ENCODE measurements at places on chromosomes 2 and 18. TPM values are rescaled to one million over a fixed set of nuclear protein-coding genes. Genes with fewer than 3 reads are reported as not detected.
A peak's percentile ranks its signal among the peaks of the same experiment; 100 is the strongest.

DNA sequence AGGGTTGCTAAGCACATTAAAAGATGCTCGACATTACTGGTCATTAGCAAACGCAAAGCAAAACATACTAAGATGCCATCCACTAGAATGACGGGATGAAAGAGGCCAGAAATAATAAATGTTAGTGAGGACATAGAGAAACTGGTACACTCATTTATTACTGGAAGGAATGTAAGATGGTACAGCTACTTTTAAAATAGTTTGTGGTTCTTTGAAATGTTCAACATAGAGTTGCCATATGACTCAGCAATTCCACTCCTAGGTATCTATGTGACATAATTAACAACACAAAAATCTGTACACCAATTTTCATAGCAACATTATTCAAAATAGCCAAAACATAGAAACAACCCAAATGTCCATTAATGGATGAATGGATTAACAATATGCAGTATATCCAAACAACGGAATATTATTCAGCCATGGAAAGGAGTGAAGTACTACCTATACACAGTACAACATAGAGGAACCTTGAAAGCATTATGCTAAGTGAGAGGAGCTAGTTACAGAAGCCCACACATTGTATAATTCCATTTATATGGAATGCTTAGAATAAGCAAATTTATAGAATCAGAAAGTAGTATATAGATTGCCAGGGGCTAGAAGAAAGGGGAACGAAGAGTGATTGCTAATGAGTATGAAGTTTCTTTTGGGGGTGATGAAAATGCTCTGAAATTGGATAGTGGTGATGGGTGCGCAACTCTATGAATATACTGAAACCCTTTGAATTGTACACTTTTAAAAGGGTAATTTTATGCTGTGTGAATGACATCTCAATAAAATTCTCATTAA, 61.9 kb upstream of the IL1R1 start:
- DNase-seq, result no peak

UBXN2A gene
- total RNA-seq, result 14.3 TPM

DNA sequence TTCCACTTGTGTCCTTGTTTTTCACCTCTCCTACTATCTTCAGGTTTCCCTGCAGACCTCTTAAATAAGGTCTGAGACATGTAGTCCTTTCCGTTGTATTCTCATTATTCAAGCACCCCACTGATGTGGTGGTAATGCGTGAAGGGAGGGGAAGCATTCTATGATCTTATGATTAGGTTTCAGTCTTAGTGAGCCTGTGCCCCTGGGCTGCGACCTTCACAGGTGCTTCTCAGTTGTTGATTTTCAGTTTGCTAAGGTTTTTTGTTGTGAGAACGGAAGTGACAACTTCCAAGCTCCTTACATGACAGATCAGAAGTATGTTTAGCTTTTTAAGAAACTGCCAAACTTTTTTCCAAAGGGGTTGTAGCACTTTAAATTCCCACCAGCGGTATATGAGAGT, 41.3 kb downstream of the VPS54 start:
- DNase-seq, result peak; percentile 52

COL5A2 gene
- 2.6 TPM for total RNA-seq

KCNE4 gene
- total RNA-seq, result not detected

DNA sequence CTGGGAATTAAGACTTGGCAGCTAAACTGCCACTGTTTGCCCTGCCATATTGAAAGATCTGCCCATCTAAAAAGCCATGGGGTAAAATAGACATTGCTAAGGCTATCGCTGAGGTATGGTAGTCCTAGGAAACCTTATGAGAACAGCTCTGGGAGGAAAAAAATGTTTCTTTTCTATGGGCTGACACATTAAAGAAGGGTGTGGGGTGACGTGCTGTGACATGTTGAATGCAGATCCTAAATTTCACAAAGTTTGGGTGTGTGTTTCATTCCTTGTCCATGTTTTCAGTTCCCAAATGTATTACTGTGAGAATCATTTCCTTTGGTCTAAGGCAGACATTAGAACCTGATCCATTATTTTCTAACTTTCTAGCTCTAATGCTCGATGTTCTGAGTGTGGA, 766.4 kb downstream of the BCL11A start:
- no peak for DNase-seq

GRCh38 chr2:128660836-128661235, 342.2 kb upstream of the HS6ST1 start:
- peak; percentile 12 for DNase-seq

GRCh38 chr2:65096948-65097347, 33.0 kb downstream of the RAB1A start:
- no peak for DNase-seq

GRCh38 chr2:100136310-100136709, 6.1 kb downstream of the AFF3 start:
- DNase-seq, result no peak

PEX13 gene
- 15.5 TPM for total RNA-seq

- no peak for DNase-seq
Measured at GRCh38 chr18:79305911-79306310, 89.8 kb upstream of the NFATC1 start.

DNA sequence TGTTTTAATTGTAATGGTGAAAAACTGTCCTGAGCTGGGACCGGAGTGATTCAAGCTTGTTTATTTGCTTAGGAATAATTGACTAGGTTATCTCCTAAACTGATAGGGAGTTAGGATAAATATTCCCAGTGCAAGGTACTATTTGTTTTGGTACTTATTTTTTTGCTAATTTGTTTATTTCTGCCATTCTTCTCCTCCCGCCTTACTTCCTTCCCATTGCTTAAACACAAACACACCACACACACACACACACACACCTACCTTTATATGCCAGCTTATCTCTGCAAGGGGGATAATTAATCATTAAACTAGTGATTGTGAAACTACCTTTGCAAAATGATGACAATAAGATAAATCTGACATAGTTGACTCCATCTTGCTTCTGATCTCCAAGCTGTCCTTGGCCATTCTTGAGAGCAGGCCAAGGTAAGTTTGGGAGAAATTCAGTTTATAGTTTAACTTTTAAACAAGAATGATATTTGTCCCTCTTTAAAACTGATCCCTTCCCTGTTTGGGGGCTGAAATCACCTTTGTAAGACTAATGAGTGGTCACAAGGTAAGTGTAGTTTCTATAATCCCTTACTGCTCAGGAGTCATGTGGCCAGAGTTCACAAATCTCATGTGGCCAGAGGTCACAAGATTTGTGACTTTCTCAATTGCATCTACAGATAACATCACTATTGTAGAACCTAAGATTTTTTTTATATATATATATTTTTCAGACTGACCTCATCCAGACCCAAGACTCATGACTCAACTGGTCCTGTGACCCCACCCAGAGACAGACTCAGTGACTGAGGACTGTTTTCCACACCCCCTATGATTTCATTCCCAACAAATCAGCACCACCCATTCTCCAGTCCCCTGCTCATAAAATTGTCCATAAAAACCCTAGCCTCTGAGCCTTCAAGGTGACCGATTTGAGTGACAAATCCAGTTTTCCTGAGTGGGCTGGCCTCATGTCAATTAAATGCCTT, 83.1 kb upstream of the LRRTM4 start:
- no peak for DNase-seq

VWC2L gene
- not detected for total RNA-seq

BOD1L2 gene
- total RNA-seq, result not detected

TRABD2A gene
- total RNA-seq, result 73.2 TPM

- no peak for DNase-seq
Measured at GRCh38 chr2:179272406-179273192, 8.0 kb upstream of the SESTD1 start.

DNA sequence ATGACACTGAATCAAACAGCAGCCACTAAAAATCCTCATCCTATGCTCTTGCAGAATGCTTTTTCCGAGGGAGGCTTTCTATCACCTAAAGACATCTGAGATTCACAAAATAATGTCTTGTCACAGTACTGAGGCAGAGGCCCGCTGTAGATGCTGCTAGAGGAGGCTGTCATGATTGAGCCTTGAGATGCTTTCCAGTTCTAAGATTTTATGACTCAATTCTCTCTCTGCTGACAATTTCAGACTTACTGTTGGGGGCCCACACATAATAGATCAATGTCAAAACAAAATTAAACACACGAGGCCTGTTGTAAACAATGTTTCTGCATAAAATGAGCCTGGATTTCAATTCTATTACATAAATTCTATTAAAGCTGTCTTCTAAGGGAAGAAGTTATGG, 132.7 kb upstream of the ARL4C start:
- no peak for DNase-seq

DNA sequence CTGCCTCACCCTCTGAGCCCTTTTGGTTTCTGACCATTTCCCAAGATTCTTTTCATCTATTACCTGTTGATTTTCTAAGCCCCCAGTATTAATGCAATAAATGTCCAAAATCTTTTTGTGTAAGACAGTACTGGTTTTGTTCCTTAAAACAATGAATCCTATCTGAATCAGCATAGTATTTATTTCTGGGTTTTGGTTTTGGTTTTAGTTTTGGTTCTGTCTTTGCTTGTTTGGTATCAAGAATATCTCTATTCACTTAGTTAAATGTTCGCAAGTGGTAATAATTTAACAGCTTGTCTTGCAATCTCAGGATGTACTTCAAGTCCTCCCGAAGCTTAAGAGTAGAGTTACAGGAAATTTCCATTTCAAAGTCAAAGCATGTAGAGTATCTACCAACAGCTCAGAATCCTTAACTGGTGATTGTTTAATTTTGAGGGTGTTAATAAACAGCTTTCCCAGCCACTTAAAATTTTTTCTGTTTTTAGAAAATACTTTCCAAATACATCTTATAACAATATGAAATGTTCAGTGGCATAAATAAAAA, 67.7 kb upstream of the NEDD4L start:
- no peak for DNase-seq

- no peak for DNase-seq
Measured at GRCh38 chr2:222753251-222753824, 81.9 kb downstream of the MOGAT1 start.

DNA sequence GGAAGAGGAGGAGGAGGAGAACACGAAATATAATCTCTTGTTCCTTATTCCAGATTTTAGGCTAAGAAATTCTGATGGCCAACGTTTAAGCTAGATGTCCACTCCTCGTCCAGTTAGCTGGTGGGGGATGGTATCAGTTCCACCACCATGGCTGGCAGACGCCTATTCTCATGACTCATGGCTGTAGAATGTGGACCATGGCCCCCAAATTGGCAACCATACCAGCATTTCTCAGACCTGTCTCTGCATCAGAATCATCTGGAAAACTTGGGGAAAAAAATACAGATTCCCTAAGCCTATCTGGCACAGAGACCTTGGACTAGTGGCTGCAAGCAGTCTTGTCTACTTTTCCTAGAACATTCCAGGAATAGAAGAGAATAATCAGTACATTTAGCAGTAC, 267.7 kb upstream of the SIX2 start:
- no peak for DNase-seq

TDRD15 gene
- total RNA-seq, result not detected

DNA sequence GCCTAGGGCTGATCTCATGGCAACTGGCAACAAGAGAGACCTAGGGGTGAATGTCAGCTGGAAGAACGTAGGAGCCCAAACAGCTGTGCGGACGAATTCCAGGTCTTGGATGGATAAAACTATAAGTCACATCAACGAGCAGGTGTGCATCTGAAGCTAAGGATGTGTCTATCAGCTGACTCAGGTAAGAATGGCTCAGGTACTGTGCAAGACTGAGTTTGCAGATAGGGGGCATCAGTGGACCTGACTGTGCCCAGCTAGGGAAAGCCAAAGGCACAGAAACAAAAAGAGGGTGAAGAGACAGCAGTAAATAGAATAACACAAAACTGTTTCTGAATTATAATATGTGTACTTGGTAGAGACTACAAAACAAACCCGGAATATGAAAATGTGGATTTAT, 357.3 kb downstream of the ZEB2 start:
- peak; percentile 59 for DNase-seq

PLB1 gene
- 1.4 TPM for total RNA-seq

DNA sequence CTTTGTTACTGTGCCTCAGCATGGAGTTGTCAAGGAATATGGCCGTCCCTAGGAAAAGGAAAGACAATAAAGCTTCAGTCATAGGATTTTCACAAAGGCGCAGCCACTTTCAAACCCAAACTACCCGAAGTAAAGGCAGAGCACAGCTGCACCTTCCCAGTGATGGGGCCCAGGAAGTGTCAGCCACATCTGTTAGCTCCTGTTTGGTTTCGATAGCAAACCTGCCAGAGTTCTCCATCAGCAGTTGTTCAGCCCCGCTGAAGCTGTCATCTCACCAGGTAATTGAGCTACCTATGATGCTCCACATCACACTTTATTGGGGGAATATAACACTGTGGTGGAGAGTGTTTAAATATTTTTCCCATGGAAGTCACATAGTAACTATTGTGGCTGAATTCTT, 80.7 kb downstream of the LRATD1 start:
- DNase-seq, result no peak

C2orf92 gene
- total RNA-seq, result 4.0 TPM

ELOA2 gene
- not detected for total RNA-seq

GRCh38 chr2:218036371-218036770, 32.7 kb upstream of the RUFY4 start:
- DNase-seq, result peak; percentile 18

MC5R gene
- not detected for total RNA-seq

GRCh38 chr18:65988972-65989371, 238.2 kb downstream of the CDH7 start:
- DNase-seq, result no peak

Measured in activated CD8-positive, alpha-beta T cell treated with anti-CD3 and anti-CD28 coated beads, Interleukin-2, amount 10 ng/mL, durations not matched to agents 7 days and 5 days (primary cell).